Adipocyte (in vitro differentiated cells): ENCODE measurements at places on chromosomes 2 and 18.
A peak's percentile ranks its signal among the peaks of the same experiment; 100 is the strongest.

DNA sequence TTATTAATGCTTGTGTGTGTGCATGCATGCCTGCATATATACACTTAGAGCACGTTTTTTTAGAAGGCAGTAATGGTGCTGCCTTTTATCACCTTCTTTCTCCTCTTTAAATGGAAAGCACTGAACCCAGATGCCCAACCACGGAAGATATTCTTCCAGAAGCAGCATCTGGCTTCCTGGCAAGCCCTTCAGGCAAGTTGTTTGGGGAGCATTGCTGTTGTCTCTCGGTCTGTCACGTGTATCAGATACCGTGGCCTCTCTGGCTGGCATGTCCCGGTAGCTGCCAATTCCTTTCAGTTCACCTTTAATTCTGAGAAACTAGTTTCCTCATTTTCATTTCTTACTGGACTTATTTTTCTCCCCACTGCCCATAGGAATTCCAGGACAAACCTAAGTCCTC is 587.8 kb downstream of the ARHGAP15 start:
- peak; percentile 36 for DNase-seq

DNA sequence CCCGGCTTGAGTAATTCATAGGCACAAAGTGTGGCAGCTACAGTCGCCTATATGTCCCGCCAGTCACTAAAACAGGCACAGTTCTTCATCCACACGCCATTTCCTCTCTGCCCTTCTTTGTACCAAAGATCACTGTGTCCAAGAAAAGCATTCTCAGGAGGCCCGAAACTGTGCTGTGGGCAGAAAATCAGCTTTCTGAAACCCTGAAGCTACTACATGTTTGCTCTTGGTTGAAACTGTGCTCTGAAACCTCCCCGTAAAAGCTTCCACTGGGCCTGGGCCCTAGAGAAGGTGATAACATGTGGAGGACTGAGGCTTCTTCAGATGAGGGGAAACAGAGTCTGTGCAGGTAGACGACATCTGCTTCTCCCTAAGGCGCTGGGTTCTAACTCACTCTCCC is 75.6 kb upstream of the ID2 start:
- DNase-seq: no peak

- no peak for DNase-seq
Observed at GRCh38 chr2:15311201-15311907, 249.8 kb downstream of the NBAS start.

GRCh38 chr18:69648486-69648885 is 247.8 kb downstream of the DOK6 start:
- DNase-seq: no peak

- no peak for DNase-seq
Observed at GRCh38 chr2:223537115-223537514, 65.0 kb downstream of the SCG2 start.

DNA sequence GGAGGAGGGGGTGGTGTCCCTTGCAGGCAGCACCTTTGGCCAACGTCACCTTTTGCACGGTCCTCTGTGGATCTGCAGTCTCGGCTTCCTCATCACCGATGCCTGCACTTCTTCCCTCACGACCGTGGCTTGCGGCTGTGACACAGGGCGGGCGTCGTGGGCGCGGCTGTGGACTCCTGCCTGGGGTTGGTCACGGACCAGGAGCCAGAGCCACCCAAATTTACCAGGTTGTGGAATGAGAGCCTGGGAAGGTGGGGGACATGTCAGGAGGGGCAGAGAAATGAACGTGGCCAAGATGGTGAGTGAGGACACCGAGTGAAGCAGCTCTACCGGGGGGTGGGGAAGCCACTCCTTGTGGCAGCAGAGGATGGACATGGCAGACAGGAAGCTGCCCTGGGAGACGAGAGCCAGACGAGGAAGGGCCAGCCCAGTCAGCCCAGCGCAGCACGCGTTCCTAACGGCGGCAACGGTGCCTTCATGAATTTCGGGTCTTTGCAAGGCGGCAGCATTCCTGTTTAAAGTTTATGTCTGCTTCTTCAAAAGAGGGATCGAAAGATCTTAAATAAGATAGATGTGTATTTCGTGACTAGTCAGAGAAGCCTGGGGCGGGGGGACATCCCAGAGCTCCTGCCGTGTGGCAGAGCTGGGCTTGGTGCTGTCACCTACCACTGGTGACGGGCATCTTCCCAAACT is 84.2 kb downstream of the LRRFIP1 start:
- DNase-seq: no peak

GRCh38 chr18:55248495-55248894 is 289.2 kb upstream of the CCDC68 start:
- no peak for DNase-seq

DNA sequence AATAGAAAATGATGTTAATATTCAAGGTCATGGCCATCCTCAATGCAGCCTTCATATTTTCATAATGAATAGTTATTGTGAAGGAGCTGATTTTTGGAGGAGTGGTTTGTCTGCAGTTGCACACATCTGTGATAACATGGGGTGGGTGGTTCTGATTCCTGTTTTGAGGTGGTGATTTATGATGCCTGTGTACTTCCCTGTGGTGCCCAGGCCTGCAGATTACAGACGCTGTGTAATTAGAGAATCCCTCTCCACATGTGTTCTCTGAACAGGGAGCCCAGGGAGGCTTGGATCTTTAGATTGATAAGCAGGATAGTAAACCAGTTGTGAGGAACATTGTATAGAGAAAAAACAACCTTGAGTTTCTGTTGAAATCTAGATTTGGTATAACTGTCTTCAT is 117.5 kb downstream of the AGAP1 start:
- no peak for DNase-seq

DNA sequence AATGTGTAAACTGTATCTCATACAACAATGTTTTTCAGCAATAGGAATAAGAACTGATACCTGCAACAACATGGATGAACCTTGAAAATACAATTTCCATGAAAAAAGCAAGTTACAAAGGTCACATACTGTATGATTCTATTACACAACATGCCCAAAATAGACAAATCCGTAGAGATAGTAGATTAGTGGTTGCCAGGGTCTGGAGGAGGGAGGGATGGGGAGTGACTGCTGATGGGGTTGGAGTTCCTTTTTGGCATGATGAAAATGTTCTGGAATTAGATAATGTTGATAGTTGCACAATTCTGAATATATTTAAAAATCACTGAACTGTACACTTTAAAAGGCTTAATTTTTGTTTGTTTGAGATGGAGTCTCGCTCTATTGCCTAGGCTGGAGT is 33.8 kb downstream of the UBXN4 start:
- peak; percentile 62 for DNase-seq

DNA sequence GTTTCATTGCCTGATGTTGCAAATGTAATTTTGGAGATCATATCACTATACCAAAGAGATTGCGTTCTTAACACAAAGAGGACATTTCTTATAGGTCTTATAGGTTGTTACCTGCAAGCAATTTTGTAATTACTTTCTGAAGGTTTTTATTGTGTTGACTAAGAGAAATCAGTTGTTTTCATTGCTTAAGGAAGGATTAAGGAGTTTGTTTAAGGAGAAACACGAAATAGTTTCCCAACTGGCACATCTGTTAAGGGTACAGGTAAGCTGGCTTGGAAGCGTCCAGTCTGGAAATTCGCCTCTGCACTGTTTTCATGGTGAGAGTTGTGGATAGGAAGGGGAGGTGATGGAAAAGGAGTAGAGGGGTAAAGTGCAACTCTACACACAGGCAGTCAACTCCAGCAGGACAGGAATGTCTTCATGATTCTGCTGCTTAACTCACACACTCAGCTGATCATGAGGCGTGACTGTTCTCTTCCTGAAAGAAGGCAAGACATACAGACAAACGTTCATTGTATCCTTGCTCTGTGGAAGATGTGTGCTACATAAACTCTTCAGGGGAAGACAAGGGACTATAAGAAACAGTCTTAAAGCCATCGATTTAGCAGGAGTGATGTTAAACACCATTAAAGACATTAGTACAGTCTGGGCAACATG is 61.4 kb upstream of the ACSL3 start:
- no peak for DNase-seq

- no peak for DNase-seq
Observed at GRCh38 chr2:177597759-177598158, 205.2 kb downstream of the AGPS start.

GRCh38 chr2:140442319-140442718 is 1662.1 kb upstream of the NXPH2 start:
- no peak for DNase-seq

GRCh38 chr2:150107816-150108215 is 379.7 kb downstream of the RND3 start:
- peak; percentile 26 for DNase-seq
